ENCODE measurements at places on chromosomes 5 and 9.

GRCh38 chr5:158023266-158023665, 164.3 kb upstream of the CLINT1 start:
- DNase-seq, result no peak

GRCh38 chr5:177382423-177383029, 1.7 kb upstream of the SLC34A1 start:
- no peak for DNase-seq

GRCh38 chr5:178323961-178324360, 91.4 kb upstream of the PHYKPL start:
- DNase-seq, result no peak

DNA sequence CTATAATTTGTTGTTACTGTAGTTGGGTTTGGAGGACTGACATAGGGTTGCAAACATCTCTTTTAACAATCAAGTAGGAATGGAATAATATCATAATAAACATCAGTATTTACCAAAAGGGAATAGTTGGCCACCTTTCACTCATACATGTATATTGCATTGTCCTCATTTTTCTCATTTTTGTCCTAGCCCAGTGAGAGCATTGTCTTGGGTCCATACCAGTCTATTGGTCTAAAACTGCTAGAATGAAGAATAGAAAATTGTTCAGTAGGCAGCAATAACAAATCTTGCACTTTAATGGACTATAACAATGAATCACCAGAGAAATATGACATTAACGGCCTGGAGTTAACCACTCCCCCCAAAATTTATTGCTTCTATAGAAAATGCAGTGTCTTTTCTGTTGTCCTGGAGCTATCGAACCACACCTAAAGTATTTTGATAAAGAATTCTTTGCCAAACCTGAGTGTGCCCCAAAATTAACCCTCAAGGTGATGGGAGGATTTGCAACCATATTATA, 80.9 kb upstream of the IL33 start:
- DNase-seq, result no peak

- DNase-seq, result no peak
Observed at GRCh38 chr9:98329281-98329680, 73.8 kb upstream of the TBC1D2 start.

GRCh38 chr9:35293376-35293964, 131.7 kb downstream of the UNC13B start:
- no peak for DNase-seq

- no peak for DNase-seq
Observed at GRCh38 chr5:179827680-179828079, 7.0 kb downstream of the SQSTM1 start.

DNA sequence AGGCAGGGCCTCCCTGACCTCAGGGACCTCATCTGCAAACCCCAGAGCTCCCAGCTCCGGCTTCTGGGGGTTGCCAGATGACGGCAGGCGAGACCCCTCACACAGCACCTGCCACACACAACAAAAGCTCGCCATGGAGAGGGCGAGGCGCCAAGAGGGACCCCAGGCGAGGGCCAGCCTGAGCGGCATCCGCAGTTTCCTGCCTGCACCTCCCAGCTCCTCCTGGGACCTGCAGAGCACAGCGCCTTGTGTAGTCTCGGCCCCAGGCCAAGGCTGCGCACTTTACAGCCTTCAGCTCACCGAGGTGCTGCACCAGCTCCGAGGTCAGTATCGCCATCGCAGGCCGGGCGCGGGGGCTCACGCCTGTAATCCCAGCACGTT, 82.4 kb upstream of the ADAMTS2 start:
- no peak for DNase-seq

GRCh38 chr5:143418140-143418866, 14.8 kb upstream of the NR3C1 start:
- no peak for DNase-seq

GRCh38 chr5:120361941-120362340, 102.2 kb upstream of the PRR16 start:
- no peak for DNase-seq

GRCh38 chr9:92769286-92769685, 4.7 kb upstream of the BICD2 start:
- DNase-seq, result no peak

DNA sequence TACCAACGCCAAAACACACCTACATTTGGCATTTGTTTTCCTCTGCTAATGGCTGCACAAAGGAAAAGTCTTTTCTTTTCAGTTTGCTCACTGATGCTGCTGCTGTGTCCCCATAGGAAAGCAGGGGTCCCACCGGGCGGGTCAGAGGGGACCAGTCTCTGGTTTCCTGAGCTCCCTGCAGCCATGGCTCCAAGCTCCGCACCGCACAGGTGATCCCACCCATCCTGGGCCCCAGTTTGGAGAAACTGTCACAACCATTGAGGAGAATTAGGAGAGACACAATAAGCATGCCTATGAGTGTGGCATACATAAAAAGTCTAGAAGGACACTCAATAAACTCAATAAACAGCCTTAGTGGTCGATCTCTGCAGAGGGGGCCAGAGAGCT, 19.9 kb downstream of the MED10 start:
- DNase-seq, result no peak

DNA sequence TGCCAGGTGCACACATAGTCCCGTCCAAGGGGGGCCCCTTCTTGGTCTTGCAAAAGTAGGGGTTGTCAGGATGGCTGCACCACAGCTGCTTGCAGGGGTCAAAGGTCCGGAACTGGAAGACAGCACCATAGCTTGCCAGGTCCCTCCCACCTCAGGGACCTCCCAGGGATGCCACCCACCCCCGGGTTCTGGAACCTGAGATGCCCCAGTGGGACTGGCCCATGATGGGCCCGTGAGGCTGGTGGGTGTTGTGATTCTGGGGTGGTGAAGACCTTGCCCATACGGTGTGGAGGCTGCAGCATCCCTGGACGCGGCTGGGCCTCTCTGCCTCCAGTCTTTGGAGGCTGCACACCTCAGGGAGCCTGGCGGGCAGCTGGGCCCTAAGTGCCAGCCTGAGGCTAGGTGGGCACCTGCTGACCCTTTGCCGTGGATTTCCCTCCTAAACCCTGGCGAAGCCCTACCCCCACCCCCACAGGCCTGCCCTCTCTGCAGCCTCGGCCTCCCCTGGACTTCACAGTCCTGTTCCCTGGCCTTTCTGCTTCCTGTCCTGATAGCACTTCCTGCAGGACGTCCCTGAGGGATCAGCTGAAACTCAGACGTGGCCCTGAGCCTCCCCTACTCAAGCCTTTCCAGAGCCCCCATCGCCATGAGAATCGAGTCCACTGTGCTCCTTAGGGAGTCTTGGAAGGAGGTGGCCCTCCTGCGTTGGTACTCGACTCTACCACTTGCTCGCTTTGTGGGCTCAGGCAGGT, 92.1 kb downstream of the ZNF354C start:
- no peak for DNase-seq

DNA sequence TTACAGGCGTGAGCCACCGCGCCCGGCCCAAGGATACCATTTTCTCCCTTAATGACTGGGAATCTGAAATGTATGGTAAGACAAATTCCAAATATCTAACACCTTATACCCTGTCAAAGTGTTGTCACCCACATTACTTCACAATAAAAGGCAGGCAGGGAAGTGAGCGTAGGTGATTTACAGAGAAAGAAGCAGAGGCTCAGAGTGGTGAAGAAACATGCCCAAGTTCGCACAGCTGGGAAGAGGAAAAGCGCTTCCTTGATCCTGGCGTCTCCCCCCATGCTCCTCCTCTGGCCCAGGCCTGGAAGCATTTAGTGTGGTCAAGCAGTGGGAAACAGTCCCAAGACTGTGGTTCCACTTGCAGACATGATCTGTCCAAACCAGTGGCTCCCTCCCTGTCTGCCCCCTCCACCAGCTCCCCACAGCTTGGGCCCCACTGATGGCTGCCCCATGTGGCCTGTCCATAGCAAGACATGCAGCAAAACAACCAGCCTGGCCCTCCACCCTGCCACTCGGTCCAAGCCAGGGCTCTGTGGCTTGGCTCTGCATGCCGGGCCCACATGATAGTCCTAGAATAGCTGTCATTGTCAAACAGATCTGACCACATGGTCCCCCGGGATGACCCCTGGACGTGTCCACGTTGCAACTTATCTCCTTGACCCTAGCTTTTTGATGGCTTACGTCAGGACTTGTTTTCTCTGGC, 107.2 kb downstream of the TTLL11 start:
- DNase-seq, result no peak

DNA sequence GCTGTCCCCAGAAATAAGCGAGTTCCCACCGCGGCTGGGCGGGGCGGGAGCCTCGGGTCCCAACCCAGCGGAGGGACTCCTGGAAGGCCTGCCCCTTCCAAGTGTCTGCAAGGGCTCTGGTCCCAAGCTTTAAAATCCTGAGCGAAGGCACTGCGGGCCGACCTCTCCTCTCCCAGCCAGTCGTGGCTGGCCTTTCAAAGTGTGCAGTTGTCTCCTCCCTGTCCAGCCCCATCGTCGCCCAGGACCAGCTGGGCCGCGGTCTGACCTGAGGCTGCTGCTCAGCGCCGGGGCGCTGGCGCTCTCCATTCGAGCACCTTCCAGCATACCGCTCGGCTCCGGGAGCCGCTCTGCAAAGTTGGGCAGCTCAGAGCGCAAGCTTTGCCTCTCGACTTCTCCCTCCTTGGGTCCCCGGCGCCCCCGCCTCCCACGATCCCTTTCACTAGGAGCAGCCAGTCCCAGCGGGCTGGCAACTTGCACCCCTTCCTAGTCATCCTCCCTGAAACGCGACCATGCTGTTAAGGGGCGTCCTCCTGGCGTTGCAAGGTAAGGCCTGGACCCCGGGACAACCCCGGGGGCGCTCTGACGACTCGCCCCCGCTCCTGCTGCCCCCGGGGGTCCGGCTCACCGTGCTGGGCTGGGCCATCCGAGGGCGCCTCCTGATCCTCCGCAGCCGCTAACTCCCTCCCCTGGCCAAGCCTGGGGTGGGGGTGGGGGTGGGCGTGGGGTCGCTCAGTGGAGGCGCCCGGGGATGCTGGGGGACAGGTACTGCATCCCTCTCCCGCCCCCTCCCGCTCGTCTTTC, at the start of gene MAMDC2:
Gene MAMDC2 (plus strand): TSS at position 160 of the 801 bp plus-strand sequence. CDS start 350 bp downstream, at position 510.
- DNase-seq, result no peak

- DNase-seq, result no peak
Observed at GRCh38 chr5:113804943-113805342, 291.4 kb downstream of the YTHDC2 start.

DNA sequence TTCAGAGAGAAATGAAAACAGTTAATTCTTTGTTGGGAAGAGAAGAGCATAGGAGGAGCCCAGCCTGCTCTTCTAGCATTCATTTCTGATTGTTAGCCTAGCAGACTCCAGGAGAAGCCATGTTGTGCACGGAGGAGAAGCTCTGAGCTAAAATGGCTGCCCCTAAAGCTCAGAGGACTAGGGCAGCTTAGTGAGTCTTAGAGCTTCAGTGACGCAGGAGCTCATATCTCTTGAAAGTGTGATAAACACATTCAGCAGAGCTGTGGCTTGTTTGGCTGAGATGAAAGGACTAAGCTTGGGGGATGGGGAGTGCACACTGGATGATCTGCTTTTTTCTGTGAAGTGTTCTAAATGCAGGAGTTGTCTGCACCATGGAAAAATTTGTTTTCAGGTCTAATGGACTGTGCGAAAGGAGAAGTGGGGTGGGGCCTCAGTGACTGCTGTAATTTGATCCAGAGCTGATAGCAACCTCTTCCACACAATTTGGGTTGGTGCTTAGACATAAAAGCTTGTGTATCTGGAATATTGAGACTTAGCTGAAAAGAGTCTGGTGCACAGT, 58.5 kb downstream of the ZNF462 start:
- no peak for DNase-seq

- DNase-seq, result no peak
Observed at GRCh38 chr5:164002628-164003027, 497.2 kb downstream of the MAT2B start.

DNA sequence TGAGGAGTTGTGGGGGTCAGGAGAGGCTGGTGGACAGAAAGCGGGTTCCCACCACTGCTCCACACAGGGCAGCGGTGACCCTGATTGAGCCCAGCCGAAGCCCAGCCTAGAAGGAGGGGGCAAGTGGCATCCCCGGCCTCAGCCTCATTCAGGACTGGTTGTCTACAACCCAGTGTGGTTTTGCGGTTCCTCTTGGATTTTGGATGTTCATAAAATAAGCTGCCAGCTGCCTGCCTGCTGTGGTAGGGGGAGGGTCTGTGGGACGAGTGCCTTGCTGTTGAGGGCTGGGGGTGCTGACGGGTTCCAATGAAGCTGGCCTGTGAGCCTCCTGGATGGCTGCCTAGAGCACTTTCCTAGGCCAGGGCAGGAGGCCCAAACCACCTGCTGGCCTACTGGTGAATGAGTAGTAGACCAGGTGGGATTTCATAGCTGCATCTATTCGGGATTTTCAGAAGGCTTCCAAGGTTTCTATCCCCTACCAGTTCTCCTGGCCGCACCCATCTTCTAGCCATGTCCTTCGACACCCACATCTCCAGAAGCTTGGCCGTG, 102.4 kb downstream of the NDFIP1 start:
- no peak for DNase-seq

DNA sequence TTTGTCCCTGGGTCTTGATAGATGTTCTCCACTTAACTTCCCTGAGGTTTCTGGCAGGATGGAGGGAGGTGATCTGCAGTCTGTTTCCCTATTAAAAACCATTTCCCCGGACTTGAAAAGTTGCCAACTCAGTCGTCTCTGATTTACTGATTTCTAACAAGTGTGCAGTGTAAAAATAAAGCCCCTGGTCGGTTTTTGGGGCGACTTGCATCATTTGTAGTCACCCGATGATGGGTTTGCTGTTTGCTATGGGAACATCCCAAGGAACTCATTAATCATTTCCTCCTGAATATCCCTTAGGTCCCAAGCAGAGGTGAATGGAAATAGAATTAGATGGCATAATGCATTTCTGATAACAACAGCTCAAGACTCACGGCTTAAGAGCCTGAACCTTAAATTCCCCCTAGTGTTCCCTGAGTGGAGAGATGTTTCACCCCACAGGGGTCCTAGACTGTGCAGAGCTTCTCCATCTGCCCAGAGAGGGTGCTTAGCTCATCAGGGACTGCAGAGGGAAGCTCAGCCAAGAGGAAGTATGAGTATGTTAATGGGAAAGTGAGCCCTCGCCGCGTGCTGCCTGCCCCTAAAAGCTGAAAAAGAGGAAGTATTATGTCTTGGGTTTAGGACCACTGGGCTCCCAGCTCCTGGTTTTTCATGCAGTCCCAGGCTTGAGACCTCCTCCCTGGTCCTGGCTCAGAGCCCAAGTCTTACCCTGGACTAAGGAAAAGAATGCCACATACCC, 115.1 kb upstream of the DAP start:
- DNase-seq, result no peak

GRCh38 chr5:159448-160172, 31.7 kb upstream of the LRRC14B start:
- no peak for DNase-seq

DNA sequence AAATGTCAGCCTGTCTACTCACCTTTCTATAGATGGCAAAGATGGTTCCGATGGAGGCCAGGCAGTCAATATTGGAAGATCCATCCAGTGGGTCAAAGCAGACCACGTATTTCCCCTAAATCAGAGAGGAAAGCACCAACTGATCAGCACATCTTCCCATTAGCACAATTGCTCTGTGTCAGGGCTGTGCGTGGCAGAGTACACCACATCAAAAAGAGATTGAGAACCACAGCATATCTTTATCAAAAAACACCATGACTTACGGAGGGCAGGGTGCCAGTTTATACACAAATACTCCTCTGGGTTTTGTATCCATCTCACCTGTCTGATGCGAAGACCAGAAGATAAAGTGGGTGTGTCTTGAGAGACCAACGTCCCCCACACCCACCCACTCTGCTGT, 9.1 kb downstream of the FBP2 start:
- DNase-seq, result no peak

- no peak for DNase-seq
Observed at GRCh38 chr5:156314416-156314815, 12.5 kb upstream of the SGCD start.

- DNase-seq, result no peak
Observed at GRCh38 chr5:21195145-21195544, 1207.1 kb upstream of the CDH18 start.

Data from nucleus accumbens (tissue), 56 donors.